COR-L47 (cell line): ENCODE measurements at places on chromosomes 11 and 22.

- no peak for DNase-seq
Observed at GRCh38 chr11:94658888-94659287, 91.7 kb downstream of the PIWIL4 start.

DNA sequence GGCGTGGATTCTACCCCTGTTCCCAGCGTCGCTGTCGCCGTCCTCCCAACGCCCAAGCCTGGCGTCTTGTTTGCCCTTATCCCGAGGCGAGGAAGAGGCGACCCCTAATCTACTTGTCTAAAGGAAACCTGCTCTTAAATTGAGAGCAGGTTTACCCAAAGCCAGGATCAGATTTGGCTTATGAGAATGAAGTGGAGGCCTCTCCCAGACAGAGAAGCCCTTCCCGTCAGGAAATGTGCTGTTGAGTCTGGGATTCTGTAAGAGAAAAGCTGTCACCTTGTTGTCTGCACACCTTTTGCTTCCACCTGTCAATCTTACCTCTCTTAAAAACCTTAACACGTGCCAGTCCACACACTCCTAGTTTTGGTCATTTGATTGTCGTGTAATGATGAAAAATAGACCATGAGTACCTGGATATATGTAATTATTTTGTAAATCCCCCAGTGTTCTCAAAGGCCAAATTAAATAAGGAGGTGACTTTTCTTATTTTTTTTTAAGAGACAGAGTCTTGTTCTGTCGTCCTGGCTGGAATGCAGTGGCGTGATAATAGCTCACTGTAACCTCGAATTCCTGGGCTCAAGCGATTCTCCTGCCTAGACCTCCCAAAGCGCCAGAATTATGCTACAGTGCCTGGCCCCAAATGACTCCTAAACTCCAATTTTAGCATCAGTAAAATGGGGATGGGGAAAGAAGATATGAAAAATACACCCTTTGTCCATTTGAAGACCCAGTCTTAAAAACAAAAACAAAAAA is 627 bp downstream of the GTF2H1 start:
- no peak for DNase-seq

- DNase-seq = no peak
Observed at GRCh38 chr11:91802475-91802874, 422.1 kb upstream of the FAT3 start.

- DNase-seq = no peak
Observed at GRCh38 chr11:22583963-22584492, 41.6 kb downstream of the FANCF start.

GRCh38 chr22:23385678-23386631 is 194.1 kb downstream of the IGLL1 start:
- DNase-seq = peak; percentile 73

GRCh38 chr11:94017446-94017845 is 3.7 kb upstream of the HEPHL1 start:
- no peak for DNase-seq

DNA sequence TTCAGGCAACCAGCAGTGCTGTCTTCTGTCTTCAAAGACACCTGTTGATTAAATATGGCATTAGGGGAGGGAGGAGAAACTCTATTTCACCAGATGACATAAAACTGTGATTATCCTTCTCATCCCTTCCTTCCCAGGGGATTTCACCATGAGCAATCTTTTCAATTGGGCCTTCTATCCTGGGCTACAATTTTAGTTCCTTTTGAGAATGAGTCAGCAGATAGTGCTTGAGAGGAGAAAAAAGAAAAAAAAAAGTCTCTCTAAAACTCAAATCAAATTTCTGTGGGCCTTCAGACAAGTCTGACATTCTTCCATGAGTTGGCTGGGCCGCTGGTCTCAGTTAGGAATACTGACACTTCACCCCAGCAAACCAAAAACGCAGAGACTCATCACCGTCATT is 7.2 kb downstream of the FLI1 start:
- no peak for DNase-seq

GRCh38 chr11:4025248-4025966 is 69.2 kb upstream of the RRM1 start:
- peak; percentile 25 for DNase-seq
